ENCODE measurements at places on chromosomes 16 and 17. TPM values are rescaled to one million over a fixed set of nuclear protein-coding genes. Genes with fewer than 3 reads are reported as not detected.

DNA sequence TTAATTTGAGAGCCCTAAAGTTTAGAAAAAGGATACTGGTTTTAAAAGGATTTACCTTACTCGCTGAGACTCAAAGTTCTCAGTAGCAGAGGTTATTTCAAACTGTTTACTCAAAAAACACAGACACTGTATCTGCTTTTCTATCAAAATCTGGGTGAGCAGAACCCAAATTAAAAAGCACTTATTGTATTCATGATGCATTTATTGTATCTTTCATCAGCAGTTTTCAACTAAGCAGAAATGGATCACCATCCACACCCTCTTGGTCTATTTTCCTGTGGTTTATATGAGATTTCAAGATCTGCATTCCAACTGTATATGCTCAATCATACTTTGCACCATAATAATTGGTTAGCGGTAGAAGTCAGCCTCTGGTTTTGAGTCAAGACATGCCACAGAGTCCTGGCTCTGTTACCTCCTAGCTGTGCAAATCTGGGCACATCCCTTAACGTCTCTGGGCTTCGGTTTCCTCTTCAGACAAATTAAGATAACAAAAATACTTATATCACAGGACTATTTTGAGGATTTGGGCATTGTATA is 109.5 kb downstream of the ASIC2 start:
- no peak for DNase-seq

DNA sequence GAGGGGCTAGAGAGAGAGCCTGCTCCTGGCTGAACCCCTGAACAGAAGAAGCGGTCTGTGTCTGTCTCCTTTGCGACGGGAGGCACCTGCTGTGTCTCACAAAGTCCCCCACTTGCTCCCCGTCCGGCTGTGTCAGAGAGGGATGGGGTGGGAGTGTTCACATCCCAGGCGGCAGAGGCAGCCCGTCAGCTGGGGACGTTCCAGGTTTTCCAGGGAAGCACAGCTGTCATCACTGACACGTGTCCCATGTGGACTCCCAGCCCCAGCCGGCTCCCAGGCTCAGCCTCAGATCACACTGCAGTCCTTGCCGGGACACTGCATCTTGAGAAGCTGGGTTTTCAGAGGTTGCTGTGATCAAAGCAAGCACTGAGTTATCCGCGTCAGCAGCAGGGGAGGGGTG is 1.6 kb downstream of the TELO2 start:
- DNase-seq: no peak

DNA sequence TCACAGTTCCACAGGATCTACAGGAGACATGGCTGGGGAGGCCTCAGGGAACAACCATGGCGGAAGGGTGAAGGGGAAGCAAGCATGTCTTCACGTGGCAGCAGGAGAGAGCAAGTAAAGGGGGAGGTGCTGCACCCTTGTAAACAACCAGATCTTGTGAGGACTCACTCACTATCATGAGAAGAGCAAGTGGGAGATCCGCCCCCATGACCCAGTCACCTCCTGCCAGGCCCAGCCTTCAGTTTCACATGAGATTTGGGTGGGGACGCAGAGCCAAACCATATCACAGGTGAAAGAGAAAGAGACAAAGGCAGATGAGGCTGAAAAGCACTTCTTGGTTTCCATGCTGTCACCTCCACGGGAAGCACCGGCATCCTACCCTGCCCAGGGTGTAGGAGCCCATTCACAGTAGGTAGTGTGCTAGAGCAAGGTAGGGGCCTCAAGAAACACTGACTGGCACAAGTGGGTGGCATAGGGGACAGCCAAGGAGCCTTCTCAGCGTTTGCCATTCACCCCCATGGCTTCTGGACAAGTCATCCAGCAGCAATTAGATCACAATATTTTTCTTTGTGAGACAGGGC is 6.6 kb downstream of the NARF start:
- DNase-seq: no peak

- DNase-seq: peak; percentile 58
These were observed 486 bp downstream of the PIGS start for GRCh38 chr17:28570716-28571360.

DNA sequence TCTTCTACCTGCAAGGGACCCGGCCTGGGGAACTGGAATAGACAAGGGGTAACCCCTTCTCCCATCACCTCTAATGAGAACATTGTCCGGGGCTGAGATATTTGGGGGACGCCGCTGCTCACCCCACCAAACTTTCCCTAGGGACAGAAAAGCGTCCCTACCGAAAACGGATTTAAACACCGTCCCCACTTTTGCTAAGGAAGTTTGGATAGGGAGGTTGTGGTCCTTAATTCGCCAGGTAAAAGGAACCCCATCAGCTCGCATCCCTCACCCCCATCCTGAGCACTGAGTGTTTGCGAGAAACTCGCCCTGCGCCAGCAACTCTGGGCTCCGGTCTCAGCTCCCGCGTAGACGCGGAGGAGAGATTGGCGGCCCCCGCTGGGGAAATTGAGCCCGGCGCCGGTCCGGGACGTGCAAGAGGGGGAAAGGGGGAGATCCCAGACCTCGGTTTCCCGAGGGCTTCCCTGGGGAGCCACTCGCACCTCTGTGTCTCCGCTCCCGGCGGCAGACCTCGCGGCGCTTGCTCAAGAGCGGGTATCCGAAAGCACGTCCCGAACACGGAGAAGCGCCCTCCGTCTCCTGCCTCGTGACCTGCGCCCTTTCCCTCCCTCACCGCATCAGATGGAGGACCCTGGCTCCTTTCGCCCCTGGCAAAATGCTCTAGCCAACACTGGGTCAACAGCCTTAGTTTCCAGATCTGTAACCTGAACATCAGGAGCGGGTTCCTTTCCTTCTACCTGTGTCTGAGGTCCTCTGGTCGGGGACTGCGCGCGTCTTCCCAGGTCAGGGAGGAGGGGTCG is 3.1 kb upstream of the SOX9 start:
- DNase-seq: peak; percentile 67

GRCh38 chr16:8323153-8323552 is 267.2 kb downstream of the TMEM114 start:
- DNase-seq: no peak

GRCh38 chr16:85395207-85395912 is 217.8 kb upstream of the GSE1 start:
- DNase-seq: no peak

DNA sequence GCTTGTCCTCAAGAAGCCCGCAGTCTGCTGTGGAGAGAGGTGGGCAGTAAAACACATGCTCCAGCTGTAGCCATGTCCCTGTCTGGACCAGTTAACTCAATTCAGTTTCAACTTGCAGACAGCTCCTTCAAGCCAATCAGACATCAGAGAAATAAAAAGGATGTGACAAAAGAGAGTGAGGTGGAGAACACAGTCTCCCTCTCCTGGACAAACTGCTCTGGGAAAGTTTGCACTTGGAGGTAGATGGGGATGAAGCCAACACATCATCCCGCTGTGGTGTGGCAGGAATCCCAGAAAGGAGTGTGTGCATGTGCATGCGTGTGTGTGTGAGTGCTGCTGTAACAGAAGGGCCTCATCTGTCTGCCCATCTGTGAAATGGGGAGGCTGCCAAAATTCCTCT is 358.6 kb upstream of the ASIC2 start:
- DNase-seq: no peak

GRCh38 chr16:87150681-87151280 is 166.4 kb downstream of the C16orf95 start:
- no peak for DNase-seq

Gene STRADA
- total RNA-seq: 69.6 TPM

Gene PCYT2
- total RNA-seq: 6.8 TPM
